ENCODE measurements at places on chromosomes 7 and 10.

GRCh38 chr10:62054408-62054807 lies 152.9 kb downstream of the ARID5B start:
- no peak for DNase-seq

DNA sequence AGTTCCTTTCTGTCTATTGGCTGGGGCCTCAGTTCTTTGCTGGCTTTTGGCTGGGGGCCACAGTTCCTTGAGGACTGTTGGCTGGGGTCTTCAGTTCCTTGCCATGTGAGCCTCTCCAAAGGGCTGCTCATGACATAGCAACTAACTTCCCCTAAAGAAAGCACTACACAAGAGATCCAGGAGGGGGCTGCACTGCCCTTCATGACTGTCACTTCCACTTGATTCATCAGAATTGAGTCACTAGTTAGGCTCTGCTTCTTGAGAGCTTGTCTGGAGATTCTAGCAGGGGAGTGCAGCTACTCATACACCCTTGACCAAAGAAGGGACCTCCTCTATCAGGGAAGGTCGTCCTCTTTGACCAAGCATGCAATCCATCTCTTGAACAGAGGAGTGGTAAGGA lies 38.0 kb upstream of the MKX start:
- no peak for DNase-seq

- no peak for DNase-seq
Measured at GRCh38 chr10:113313048-113313602, 239.7 kb upstream of the HABP2 start.

- no peak for DNase-seq
Measured at GRCh38 chr7:24017519-24017918, 266.5 kb upstream of the NPY start.

DNA sequence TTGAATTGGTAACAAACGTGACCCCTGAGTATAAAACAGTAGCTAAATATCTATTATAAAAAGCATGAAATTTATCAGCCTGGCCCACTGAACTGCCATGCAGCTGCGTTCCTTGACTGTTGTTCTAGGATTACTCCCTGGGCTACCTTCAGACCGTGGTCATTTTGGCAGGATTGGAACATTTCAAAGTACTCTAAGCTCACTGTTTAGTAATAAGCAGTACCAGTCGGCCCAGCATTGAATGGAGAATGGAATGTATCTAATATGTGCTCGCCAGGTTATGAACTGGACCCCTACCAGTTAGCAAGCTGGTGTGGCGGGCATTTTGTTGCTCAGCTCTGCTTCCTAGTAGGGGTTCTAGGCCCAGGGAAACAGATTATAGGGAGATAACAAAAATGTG lies 112.2 kb downstream of the SEMA3C start:
- no peak for DNase-seq

- no peak for DNase-seq
Measured at GRCh38 chr10:101446071-101446470, 92.1 kb downstream of the BTRC start.

DNA sequence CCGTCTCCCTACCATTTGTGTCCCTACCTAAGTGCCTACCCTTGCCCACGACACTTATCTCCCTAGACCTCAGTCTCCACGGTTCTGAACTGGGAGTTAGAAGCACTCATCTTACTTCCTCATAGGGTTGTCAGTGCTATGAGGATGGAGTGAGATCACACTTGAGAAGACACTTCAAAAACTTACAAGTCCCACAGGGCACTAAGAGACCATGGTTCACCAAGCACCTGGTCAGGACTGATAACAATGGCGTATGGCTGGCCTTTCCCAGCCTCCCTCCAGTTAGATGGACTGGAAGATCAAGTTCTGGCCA lies 43.2 kb downstream of the KCNMA1 start:
- no peak for DNase-seq

- no peak for DNase-seq
Measured at GRCh38 chr7:130940326-130940725, 206.3 kb upstream of the KLF14 start.

- DNase-seq: no peak
Measured at GRCh38 chr7:15236952-15237351, 324.9 kb downstream of the AGMO start.

- no peak for DNase-seq
Measured at GRCh38 chr10:29748109-29748650, 113.4 kb upstream of the SVIL start.

GRCh38 chr10:22030421-22030820 lies 26.9 kb upstream of the DNAJC1 start:
- no peak for DNase-seq

DNA sequence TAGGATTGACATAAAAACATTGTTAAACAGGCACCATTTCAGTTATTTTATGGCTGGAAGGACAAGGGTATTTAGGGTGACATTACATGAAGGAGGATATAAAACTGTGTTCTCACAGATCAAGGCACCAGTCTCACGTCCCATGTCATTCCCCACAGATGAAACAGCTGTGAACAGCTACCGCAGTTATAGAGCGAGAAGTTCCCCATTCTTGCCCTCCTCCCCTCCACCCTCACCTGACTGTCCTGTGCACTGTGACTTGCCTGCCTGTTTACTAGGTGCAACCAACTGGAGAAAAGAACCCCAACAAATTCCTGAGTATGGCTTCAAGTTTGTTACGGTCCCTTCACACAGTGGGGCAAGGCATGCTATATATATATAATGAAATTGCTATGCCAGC lies 141.6 kb downstream of the SND1 start:
- no peak for DNase-seq

DNA sequence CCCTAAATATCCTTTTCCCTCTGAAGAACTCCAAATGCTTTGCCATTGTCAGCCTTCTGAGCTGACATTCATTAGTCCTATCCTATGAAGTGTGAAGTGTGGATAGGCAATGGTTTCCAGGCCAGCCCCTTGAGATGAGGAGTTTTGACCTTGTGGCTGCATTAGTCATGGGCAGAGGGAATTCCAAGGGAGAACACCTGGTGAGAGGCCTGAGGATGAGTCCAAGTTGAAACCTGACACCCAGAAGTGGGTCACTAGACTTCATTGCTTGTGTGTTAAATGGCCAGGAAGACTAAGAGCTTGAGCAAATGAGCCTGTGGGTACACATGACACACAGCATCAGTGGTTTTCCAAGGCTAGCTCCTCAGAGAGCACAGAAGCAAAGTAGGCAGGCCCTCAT lies 260.8 kb downstream of the SKAP2 start:
- DNase-seq: no peak

GRCh38 chr7:75823198-75823910 lies 9.7 kb upstream of the CCL24 start:
- DNase-seq: no peak

GRCh38 chr7:98985945-98986344 lies 107.6 kb downstream of the TRRAP start:
- no peak for DNase-seq

- no peak for DNase-seq
Measured at GRCh38 chr7:131893631-131894340, 337.4 kb upstream of the PODXL start.

GRCh38 chr7:46383605-46384004 lies 462.5 kb upstream of the IGFBP3 start:
- no peak for DNase-seq

All from activated T-helper 9 cell treated with anti-CD3 and anti-CD28 coated beads, Interleukin-2, amount 50 U/mL, for 16 hours (primary cell).